ENCODE measurements at places on chromosomes 7 and 10.
A peak's percentile ranks its signal among the peaks of the same experiment; 100 is the strongest.

DNA sequence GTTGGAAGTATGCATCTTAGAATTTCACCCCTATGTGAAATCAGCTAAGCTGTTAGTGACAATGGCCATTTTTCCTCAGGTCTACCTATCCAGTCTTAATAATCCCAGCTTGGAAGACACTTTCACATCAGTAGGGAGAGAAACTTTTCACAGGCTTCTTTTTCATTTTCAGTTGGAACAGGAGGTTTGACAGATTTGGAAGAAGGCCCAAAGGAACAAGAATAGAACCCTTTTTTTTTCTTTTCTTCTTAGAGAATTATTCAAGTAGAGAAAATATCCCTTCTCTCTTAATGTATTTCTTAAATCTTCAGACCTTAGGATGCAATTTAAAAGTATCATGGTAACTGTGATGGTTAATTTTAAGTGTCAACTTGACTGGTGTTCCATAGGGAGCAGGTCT is 410.5 kb upstream of the C7orf33 start:
- DNase-seq: no peak

GRCh38 chr10:13412894-13413293 is 64.8 kb upstream of the SEPHS1 start:
- DNase-seq: no peak

- no peak for DNase-seq
These were observed 22.2 kb upstream of the TPST1 start for GRCh38 chr7:66182920-66183319.

DNA sequence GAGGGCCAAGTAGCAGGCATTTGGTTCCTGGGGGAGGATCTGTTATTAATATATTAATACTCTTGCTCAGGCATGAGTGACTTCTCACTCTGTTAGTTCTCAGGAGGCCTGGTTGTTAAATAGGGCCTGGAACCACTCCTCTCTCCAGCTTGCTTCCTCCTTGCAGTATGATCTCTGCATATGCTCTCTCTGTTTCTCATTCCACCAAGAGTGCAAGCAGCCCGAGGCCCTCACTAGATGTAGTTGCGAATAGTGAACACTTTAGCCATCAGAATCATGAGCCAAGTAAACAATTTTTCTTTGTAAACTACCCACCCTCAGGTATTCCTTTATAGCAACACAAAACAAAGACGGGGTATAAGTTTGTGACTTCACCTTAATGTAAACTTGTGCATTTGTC is 784.3 kb downstream of the DNAJB9 start:
- no peak for DNase-seq

DNA sequence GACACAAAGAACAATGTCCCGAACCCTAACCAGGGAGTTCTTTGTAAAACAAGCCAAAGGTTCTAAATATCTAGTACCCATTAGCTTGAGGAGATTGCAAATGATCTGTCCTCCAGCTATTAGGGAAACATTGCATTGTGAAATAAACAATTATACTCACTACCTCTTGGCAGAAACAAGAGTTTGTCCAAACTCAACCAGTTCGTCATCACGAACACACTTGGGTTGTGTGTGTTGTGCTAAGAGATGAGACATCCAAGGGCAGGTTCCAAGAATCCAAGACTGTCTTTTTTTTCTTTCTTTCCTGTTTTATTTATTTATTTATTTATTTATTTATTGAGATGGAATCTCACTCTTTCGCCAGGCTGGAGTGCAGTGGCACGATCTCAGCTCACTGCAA is 793.1 kb upstream of the AUTS2 start:
- DNase-seq: no peak

DNA sequence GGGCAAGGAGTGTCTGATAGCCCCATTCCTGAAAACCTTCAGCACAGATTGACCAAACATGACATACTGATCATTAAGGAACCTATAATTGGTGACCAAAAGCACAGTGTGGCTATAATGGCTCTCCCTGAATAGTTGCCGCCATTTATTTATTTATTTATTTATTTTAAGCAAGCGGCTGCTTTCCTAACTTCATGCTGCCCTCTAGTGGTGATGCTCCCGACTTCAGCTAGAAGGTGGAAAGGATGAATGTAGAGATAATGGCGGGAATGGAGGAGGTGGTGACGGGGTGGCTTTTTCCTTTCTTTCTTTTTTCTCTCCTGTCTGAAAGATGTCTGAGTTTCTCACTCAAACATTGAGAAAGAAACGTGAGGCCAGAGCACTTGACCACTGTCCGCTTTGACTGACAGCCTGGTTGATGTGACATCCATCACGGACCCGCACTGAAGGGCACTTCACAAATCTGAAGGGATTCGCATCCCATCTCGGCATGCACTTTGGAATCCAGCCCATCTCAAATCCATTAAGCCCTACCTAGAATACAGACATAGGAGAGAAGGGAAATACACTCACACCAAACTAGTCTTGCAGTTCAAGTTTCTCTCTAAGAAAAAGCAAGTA is 1090.1 kb downstream of the KCNMA1 start:
- peak; percentile 43 for DNase-seq

DNA sequence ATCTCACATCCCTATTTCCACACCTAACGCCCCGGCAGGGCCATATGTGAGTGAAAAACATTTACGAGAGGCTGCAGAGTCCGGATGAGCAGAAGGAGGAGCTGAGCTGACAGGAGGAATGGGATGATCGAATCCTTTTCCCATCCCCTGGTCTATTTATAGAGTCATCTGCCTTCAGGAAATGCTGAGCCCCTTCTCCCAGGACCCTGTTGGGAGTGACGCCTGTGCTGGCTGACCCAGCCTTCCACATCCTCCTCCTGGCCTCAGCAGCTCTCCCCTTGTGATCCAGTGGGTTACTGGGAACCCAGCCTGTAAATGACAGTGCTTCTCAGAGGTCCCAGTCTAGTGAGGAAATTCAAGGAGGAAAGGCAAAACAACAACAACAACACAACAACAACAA is 16.6 kb downstream of the DENND2A start:
- DNase-seq: no peak

- no peak for DNase-seq
These were observed 41.7 kb downstream of the RASGEF1A start for GRCh38 chr10:43225004-43225786.

DNA sequence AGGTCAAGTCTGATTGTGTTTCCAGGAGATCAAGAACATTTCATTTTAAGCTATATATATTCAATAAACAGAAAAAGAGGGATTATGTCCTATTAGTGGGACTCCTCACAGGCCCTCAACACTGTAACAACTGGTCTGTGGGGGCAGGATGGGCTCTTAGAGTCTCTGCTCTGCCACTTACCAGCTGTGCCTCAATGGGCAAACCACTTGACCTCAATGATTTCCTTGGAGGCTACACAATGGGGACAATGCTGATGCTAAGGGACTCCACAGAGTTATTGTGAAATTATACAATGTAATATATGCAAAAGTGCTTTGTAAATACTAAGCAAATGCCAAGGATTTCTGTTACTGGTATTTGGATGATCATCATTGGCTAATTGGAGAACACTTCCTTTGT is 33.2 kb upstream of the MXI1 start:
- no peak for DNase-seq

DNA sequence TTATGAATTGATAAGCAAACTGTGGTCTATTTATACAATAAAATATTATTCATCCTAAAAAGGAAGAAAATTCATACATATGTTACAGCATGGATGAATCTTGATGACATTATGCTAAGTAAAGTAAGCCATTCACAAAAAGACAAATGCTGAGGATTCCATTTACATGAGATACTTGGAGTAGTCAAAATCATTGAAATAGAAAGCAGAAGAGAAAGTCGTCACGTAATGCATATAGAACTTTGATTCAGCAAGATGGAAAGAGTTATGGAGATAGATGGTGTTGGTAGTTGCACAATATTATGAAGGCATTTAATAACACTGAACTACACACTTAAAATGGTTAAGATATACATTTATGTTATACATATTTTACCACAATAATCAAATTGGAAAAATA is 309.7 kb upstream of the KLF6 start:
- DNase-seq: no peak

GRCh38 chr7:140031364-140031763 is 31.4 kb downstream of the PARP12 start:
- DNase-seq: no peak

DNA sequence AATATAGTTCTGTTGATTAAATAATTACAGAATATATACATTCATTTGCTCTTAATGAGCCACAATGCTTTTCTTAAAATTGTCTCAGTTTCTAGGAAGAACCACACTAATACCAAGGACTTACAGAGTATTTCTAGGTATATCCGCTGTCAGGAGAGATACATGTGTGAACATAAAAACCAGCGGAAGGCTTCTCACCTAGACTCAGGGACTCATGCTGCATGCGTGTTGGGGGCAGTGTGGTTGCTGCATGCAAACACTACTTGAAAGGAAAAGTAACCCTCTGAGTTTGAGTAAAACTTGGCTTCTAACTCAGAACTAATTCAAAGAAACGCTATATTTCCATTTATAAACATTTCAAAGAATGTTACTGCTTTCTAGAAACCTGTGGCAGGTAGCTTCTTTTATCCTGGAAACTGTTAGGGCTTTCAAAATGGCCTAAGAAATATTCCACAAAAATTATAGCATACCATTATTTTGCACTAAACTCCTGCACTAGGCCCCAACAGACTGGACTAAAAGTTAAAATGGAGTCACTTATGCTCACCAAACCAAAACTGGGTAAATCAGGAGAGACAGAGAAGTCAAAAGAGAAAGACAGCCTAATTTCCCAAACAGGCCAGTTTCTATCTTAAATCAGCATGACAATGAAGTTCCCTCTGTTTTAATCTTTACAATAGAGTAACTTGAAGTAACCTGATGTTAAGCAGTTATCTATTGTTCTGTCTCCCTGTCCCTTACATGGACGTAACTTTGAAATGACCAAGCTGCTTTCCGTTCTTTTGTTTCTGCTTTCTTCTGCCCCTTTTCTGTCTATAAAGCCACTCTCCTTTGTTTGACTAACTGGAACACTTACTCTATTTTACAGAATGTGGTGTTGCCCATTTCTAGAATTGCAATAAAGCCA is 95.2 kb upstream of the FAM133B start:
- DNase-seq: peak; percentile 23

DNA sequence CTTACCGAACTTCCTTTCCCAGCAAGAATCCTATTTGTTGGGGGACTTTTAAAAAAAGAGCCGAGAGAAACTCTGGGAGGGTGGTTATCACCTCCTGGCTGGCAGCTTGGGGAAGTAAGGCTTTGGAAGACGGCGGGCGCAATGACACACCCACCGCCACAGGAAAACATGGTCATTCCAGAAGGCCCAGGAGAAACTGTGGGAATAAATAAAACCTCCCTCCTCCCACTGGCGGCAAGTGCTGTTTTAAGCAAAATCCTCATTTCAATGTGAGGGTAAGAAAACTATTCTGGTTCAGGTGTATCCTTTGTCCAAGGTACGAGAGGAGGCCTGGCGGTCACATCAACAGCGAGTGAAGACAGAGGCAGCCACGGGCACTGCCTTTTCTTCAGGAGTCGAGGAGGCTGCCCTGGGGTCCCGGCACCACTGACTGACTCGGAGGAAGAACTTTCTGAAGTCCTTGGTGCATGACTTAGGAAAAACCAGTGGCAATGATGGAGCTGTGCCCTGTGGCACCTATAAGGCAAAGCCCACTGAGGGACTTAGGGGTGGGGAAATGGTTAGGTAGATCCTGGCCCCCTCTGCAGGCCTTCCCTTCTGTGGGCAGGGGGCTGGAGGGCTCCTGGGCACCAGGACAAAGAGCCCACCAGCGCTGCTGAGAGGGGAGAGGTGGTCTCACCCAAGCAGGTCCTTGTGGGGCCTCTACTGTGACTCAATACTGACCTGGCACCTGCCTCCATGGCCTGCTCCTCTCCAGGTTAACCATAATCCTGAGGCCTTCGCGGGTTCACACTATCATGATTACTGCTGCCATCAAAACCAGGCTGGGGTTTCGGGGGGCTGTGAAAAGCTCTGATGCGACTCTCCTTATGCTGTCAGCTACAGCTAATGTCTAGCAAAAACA is 21.4 kb downstream of the DNAJB12 start:
- DNase-seq: no peak

GRCh38 chr7:85833066-85833465 is 646.2 kb upstream of the SEMA3D start:
- DNase-seq: no peak

All from activated CD4-positive, alpha-beta T cell treated with anti-CD3 and anti-CD28 coated beads for 24 hours (primary cell).